NCI-H526 treated with DMSO at 0.1 percent for 48 hours (cell line): ENCODE measurements at places on chromosomes 4 and X.

GRCh38 chrX:99914635-99915034 lies 495.4 kb downstream of the PCDH19 start:
- DNase-seq: no peak

DNA sequence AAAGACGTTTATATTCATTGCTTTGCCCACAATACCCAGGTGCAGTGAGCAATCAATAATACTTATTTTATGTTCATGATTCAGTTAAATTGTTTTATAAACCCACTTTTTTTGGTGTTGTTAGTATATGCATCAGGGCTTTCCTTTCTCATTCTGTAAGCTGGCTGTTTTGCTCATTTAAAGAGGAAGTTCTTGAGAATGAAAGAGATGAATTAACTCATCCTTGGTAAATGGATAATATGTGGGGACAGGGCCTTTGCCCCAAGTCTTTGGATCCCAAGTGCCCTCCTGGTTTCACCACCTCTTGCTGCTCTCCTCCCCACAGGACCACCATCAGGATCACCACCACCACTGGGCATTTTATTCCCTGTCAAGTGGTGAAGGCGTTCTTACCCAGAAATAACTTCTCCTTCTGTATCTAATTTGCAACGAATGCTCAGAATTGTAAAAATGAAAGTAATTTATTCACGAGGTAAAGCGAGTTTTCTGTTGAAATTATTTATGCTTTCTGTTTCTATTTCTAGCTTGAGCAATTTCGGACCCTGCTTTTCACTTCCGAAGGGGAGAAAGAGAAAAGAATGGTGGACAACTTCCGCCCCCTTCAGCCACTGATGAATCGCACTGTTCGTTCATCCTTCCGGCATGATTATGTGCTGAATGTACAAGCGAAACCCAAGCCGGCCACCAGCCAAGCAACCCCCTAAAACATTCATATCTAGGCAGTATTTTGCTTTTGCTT lies 8.2 kb upstream of the ZRSR2 start:
- no peak for DNase-seq

GRCh38 chrX:10109695-10110094 lies 47.1 kb upstream of the CLCN4 start:
- DNase-seq: no peak

- peak; percentile 43 for DNase-seq
Measured at GRCh38 chr4:86302251-86302650, 57.6 kb downstream of the MAPK10 start.

- DNase-seq: no peak
Measured at GRCh38 chrX:39169976-39170375, 368.7 kb downstream of the MID1IP1 start.

DNA sequence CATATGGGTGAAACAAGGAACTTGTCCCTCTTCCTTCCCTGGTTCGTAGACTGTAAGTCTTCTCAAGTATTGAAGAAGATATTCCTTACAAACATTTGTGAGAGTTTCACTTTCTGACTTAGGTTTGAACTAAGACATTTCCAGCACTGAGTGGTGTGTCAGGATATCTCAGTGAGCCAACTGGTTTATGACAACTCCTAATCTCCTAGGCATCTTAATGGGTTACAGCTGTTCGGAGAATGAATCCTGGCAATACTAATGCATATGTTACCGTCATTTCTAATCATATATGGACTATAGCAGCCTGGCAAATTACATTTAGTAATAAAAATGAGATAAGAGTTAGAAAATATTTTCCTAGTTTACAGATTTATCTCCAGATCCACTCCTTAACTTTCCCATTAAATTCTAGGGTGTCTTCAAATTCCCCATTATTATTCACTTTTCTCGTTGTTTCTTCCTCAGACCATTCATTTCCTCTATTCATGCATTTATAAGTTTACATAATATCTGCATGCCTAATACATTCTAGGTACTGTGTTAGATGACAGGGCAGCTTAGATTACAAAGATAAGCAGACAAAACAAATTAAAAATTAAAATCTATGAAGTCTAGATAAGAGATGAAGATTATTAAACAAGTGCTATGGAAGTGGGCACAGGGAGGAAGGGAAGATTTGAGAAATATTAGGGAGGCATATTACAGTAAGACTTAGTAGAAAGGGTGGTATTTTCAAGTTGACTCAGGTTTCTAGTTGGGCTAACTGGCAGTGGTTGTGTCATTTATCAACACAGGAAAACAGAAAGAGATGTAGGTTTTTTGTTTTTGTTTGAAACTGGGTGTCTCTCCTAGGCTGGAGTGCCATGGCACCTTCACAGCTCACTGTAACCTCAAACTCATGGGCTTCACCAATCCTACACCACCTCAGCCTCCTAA lies 173.9 kb downstream of the WDFY3 start:
- DNase-seq: no peak

DNA sequence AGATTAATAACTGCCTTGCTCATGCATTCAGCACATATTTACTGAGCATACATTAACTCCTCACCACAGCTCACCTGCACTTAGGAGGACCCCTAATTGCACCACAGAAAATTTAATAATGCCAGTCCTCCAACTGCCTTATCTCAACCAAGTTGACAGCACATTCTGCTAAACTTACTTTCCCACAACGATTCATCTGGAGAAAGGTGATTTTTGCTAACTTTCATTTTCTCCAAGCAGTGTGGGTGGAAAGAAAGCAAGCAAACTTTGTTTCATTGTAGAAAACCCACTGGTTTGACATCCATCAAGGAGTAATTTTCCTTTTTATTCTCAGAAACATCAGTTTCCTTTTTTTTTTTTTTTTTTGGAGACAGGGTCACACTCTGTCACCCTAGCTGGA lies 49.1 kb downstream of the RASGEF1B start:
- no peak for DNase-seq

DNA sequence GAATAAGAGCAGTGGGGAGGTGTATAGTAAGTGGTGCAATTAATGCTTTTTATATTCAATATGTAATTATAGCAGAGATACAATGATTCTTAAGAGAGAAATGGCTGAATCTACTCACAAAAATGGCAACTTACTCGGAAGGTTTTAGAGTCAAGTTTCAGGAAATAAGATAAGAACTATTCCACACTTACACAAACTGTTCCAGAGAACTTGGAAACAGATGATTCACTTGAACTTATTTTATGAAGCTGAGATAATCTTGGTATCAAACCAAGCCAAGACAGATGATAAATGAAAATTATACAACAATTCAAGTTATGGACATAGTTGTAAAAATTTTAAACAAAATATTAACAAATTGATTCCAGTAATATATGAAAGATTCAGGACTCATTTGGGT lies 311.3 kb upstream of the HS3ST1 start:
- no peak for DNase-seq

DNA sequence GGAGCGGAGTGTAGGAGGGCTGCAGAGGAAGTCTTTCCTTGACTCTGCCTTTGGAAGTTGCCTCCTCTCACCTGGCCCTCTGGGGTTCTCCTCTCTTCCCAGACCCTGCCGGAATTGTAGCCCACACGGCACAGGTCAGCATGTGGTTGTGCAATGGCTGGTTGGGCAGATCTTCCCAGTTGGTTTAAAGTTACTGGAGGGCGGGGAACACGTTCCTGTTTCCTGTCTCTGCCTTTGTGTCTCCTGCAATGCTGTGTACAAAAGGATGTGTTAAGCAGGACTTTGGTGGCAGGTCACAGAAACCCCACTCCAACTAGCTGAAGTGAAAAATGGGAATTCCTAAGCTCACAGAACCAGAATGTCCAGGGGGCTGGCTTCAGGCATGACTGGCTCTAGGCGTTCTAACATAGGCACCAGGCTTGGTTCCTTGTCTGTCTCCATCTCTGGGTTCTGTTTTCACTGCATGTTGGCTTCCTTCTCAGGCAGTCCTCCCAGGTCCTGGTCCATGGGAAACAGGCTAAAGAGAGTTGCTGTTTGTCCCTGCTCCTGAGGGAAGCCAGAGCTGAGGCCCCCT lies 19.9 kb downstream of the SORCS2 start:
- no peak for DNase-seq

DNA sequence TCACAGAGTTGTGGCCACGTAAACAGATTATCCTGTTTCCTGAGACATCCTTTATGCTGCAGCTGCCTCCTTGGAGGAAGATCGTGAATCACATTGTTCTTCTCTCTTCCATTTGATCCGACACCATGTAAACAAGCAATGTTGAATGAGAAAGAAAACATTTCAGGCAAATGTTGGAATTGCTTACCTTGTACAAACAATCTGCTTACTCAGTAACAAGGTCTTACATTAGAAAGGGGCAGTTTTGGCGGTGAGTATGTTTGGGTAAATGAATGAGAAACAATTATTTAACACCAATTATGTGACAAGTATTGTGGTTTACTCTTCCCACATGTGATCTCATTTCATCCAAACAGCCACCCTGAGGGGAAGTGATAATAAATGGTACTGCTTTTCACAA lies 637.8 kb downstream of the RAB28 start:
- DNase-seq: no peak

- DNase-seq: peak; percentile 44
Measured at GRCh38 chr4:52103319-52103718, 52.2 kb downstream of the SPATA18 start.

- DNase-seq: no peak
Measured at GRCh38 chr4:81257816-81258215, 42.8 kb upstream of the PRKG2 start.

DNA sequence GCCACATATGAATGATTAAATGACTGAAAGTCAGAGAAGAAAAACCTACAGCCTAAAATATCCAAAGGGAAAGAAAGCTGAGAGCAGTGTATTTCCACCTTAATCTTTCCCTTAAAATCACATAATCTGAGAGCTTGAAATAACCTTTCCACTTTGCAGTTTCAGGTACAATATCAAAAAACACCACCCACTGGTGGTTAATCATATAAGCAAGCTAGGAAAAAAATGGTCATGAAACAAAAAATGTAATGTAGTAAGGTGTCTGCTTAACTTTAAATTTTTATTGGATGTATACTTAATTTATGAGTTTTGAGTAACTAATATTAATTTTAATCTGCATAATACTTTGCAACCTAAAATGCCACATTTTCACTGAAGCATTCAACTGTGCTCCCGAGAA lies 3.2 kb downstream of the PRDM5 start:
- DNase-seq: no peak

DNA sequence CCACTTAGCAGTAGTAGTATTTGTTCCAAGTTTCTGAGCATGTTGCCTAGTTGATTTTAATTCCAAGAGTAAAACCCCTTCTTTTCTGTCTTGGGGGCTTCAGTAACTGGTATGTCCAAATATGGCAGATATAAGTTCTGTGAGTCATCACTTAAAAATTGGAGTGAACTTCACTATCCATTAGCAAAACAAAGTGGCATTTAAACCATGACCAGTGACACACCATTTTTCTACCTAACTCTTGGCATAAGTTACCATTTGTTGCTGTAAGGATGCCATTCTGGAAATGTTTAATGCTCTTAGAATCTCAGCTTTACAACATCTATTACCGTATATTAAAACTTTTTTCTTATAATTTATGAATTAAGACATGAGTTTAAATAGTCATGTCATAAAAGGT lies 102.0 kb downstream of the CBR4 start:
- DNase-seq: no peak

- DNase-seq: no peak
Measured at GRCh38 chr4:14157262-14157661, 529.7 kb upstream of the BOD1L1 start.

DNA sequence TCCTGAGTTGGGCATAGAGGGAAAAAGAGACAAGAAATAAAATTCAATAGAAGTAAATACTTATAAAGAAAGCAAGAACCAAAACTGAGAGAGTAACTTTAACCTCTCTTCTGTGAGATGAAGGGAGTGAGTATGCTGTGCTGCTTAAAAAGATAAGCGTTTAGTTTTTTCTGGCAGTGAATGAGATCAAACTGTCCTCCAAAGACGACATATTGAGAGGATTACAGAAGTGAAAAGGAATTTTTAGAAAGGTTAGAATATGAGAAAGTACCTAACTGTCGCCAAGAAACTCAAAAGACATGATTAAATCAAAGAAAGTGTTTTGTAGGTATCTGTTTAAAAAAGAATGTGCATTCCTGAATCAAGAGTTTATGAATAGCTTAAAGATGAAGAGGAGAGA lies 16.0 kb downstream of the GAB1 start:
- DNase-seq: no peak

- no peak for DNase-seq
Measured at GRCh38 chr4:134327274-134328122, 125.9 kb upstream of the PABPC4L start.

GRCh38 chr4:174681723-174682300 lies 147.2 kb downstream of the GLRA3 start:
- DNase-seq: no peak

- DNase-seq: no peak
Measured at GRCh38 chrX:38898261-38898660, 97.0 kb downstream of the MID1IP1 start.

DNA sequence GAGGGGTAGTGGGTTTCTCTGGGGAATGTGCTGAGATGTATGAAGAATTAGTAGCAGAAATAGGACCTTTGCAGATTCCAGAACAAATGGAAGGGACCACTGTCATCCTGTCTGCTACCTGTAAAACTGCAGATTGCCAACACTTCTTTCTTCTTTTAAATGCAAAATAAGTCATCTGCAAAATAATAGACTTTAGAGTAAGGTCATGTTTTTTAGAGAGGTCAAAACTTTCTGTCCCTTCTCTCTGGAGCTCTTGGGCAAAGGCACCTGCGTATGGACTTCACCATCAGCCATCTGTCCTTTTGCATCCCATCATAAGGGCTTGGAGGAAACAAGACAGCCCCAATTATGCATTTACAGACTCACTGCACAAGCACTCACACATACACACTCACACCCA lies 121.1 kb upstream of the PPARGC1A start:
- DNase-seq: no peak

DNA sequence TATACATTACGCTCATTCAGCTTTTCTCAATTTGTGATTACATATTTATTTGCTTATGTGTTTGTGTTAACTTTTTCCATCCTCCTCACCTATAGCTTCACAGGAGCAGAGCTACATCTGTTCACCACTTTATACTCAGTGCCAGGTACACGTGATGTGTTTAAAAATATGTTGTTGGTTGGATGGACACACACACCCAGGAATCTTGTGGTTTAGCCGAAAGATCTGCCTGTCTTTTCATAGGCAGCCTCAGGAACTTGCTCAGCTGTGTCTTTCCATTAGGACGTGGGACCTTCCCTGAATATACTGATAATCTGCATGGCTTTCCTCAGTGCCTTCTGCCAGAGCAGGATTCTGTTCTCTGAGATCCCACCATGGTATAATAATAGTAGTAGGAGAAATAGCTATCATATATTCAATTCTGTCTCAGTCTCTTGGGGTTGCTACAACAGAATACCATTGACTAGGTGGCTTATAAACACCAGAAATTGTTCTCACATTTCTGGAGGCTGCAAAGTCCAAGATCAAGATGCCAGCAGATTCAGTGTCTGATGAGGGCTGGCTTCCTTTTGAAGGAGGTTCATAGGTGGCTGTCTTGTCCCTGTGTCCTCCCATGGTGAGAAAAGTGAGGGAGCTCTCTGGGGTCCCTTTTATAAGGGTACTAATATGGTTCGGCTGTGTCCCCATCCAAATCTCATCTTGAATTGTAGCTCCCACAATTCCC lies 50.0 kb upstream of the SOD3 start:
- no peak for DNase-seq
